ENCODE measurements at places on chromosomes 5 and 9. TPM values are rescaled to one million over a fixed set of nuclear protein-coding genes. Genes with fewer than 3 reads are reported as not detected.

Gene HAVCR1
- not detected for total RNA-seq

Gene C5orf58
- 4.3 TPM for total RNA-seq

Gene AGXT2
- not detected for total RNA-seq

Gene RASEF
- total RNA-seq, result 1.2 TPM

Gene CER1
- total RNA-seq, result 1,033 TPM

Gene PLCXD3
- 0.38 TPM for total RNA-seq

All from H7 (cell line).